ENCODE measurements at places on chromosomes 2 and 18.
A peak's percentile ranks its signal among the peaks of the same experiment; 100 is the strongest.

- no peak for DNase-seq
Measured at GRCh38 chr2:59033661-59034060, 792.5 kb upstream of the FANCL start.

- DNase-seq: no peak
Measured at GRCh38 chr2:233799087-233799665, 21.0 kb downstream of the MROH2A start.

DNA sequence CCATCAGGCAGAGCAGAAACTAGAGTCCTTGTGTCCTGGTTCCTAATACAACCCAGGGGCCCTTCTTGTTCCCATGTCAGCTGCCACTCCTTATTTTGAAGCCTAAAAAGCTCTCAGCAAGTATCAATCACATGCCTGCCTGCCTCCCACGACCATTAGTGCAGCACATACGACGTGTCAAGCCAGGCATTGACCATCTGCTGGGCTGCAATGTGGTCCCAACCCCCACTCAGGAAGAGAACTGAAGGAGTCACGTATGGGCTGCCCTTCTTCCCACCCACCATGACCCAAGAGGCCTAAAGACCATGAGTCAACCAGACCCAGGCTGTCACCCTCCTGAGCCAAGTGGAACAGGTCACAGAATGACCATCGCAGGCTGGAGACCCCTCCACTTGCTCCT, 98.8 kb downstream of the KLHL29 start:
- DNase-seq: no peak

- DNase-seq: no peak
Measured at GRCh38 chr2:237413777-237414661, at the start of gene COL6A3. Gene COL6A3, minus strand, starts transcription at chr2:237414164. Its CDS starts 17,347 bp downstream, at chr2:237396817.

- no peak for DNase-seq
Measured at GRCh38 chr2:152518641-152519580, 183.9 kb downstream of the FMNL2 start.

DNA sequence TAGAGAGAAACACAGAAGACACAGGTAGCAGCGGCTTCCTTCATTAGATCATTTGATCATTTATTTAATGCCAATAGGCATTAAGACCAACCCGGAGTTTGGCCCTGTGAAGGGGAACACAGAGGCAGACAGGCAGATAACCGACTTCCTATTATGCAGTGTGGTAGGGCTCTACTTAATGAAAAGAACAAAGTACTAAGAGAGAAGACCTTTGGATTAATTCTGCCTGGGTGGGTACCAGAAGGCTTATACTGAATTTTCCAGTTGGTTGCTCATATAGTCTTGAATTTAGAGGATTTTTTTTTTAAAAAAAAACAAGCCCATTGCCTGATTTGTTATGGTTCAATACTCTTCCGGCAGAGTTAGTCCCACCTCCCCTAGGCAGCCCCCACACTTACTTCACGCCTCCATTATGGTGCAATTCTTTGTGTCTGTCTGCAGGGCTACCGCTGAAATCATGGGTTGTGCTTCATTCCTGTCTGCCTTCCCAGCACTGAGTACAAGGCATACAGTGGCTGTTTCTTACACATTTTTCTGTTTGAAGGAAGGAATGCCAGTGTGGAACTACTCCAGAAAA, 244.3 kb upstream of the APCDD1 start:
- no peak for DNase-seq

- no peak for DNase-seq
Measured at GRCh38 chr2:64985447-64985846, 3.8 kb upstream of the SLC1A4 start.

DNA sequence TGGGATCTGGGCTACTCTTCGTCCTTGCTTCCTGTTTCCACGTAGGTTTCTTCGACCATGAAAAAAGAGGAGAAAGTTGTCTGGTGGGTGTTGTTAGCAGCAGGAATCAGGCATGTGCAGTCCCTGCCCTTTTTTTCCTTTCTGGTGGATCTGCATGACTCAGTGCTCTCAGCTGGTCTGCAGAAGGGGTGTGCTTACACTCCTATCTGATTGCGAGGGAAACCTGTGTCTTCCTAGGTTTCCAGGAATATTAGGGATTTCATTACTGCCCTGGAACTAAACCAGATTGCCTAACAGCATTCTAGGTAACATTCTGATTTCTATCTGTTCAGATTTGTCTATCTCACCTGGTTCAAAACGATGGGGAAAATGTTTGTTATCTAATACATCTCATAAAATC, 174.3 kb downstream of the CCDC102B start:
- DNase-seq: no peak

GRCh38 chr2:109476641-109477441, 136.9 kb downstream of the SEPTIN10 start:
- DNase-seq: no peak

DNA sequence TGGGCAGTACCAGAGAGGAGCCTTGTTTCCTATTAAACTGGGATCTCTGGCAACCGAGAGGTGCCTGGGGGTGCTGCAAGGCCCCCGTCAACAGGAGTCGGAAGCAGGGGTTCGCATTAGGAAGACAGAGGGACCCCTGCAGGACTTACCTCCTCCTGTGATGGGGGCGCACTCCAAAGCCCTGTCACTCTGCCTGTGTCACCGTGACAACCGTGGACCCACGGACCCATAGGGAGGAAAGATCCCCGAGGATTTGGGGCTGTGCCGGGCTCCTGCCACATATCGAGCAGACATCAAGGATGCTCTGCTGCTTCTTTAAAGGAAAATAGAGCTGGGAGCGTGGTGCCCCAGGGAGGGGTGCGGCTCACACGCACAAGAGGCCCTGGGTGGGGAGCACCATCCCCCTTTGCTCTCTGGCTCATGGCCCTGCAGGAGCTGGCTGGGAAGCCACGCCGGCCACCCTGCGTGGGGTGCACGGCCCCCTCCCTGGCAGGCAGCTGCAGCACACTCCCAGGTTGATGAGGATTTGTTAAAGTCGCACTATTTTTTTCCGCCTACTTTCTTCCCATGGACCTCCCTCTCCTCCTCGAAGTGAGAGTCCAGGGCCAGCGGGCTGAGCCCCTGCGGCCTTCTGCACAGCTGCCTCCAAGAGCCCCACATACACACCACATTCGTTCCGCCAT, 167.5 kb downstream of the TWIST2 start:
- DNase-seq: no peak

DNA sequence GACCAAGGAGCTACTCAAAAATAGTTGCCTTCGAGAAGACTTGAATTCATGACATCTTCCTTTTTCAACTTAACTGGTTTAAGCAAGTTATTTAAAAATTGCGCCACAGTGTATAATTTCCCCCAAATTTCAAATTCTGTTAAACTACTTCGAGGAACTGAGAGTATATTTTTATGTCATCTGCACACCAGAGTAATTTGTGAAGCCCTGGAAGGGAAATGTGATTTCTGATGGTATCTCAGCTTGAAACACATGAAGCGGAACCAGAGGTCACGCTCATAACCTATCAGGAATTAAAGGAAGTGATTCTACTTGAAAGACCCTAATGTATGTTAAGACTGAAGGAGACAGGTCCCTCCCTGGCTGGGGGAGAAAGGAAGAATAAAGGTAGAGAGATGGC, 33.9 kb upstream of the DARS1 start:
- DNase-seq: no peak

- no peak for DNase-seq
Measured at GRCh38 chr2:183543222-183543621, 419.0 kb downstream of the NUP35 start.

GRCh38 chr2:88307817-88308216, 137.7 kb downstream of the THNSL2 start:
- no peak for DNase-seq

GRCh38 chr2:230430957-230431910, 15.2 kb downstream of the SP100 start:
- no peak for DNase-seq

DNA sequence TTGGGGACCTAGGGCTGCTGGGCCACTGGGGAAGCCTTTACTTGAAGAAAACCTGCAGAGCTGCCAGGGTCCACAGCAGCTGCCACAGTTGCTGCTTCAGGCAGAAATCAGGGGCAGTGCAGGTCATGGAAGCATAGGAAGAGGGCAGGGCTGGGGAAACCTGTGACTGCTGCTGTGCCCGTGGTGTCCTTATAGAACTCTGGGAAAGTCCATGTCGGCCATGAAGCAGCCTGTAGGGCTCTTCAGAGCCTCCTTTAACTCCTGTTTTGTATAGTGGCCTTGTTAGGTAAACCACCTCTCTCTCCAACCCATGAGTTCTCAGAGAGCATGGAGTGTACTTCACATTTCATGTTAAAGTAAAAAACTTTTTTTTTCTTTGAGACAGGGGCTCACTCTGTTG, 62.1 kb downstream of the SMAD4 start:
- no peak for DNase-seq

- no peak for DNase-seq
Measured at GRCh38 chr2:175030380-175031271, 25.4 kb upstream of the CHN1 start.

DNA sequence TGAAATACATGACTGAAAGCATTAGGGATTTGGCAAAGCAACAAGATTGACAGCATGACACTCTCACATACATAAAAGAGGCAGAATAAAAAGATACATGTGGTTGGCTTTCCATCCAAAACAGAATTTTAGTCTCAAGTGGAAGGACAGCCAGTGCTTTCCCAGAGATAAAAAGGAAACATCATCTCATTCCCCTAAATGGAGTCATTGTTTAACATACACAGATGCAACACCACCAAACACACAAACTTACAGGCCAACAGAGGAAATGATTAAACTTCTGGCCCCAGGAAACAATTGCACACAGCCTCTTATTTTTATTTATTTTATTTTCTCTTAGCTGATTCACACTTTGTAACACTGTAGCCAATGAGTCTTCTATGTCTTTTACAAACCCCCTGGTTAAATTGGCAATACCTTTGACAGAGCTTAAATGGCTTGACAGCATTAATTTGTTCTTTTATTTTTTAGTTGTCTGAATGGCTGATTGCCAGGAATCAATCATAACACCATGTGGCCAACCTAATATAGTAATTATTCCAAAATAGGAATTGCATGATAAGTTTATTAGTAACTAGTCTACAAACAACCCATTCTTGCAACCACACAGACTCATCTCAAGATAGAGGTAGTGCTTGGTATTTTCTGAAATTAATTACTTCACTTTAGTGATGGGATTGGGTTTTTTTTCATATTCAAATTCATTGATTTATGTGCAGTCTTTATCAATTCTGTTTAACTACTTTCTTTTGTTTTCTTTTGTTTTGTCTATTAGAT, 190.5 kb downstream of the RND3 start:
- no peak for DNase-seq

GRCh38 chr2:127084611-127085316, 22.2 kb downstream of the BIN1 start:
- DNase-seq: peak; percentile 40

DNA sequence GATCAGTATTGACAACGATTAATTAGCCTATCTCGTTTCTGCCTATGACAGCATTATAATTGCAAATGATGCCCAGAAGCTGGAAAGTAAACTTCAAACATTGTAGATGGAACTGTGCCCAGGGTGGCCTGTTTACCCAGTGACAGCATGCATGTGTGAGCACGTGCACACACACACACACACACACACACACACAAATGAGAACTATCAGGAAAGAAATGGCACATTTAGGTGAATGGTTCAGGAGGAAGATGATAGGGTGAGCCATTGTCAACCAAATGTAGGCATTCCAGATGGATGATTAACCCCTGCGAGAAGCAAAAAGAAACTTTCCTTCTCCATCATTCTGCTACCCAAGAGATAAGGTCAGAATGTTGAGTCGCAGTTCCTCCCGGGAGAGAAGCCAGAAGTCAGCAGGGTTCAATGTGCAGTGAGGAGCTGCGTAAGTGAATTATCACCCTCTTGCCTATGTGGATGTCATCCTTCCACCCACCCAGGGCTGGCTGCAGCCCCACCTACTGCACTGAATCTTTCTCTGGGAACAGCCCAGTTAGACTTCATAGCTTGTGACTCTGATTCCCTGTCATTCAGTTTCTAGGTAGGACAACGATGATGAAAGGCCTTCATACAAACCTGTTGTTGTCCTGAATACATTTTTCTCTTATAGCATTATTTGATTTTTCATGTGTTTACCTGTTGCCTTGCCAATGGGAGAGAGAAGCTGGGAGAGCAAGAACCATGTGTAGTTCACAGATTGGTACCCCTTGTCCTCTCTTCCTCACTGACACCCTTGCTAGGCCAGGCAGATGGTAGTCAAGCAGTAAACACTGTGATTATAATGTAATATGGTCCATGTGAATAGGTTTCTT, 3.5 kb upstream of the APOB start:
- no peak for DNase-seq

GRCh38 chr2:227480528-227480927, 8.6 kb downstream of the AGFG1 start:
- no peak for DNase-seq

DNA sequence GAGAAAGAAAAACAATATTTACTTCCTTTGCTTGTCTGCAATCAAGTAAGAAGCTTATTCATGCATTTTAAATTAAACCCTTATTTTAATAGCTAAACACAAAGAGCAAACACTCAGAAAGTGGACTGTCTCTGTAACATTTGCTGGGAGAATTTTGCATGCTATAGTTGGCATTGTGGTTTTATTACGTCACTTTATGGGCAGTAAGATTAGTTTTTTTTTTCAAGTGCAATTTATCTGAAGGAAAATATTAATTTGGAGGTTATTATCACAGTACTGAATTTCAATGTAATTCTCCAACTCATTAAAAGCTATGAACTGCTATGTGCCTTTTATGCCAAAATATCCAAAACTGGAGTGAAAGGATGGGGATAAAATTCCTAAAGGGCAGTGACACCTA, 103.3 kb downstream of the TMEFF2 start:
- no peak for DNase-seq

- no peak for DNase-seq
Measured at GRCh38 chr2:135163306-135163705, 111.2 kb downstream of the RAB3GAP1 start.

GRCh38 chr2:202307690-202308089, 42.1 kb downstream of the NOP58 start:
- DNase-seq: no peak

GRCh38 chr2:111032721-111033429, 87.8 kb upstream of the BCL2L11 start:
- DNase-seq: no peak

- DNase-seq: no peak
Measured at GRCh38 chr2:21916934-21917522, 793.3 kb downstream of the TDRD15 start.

DNA sequence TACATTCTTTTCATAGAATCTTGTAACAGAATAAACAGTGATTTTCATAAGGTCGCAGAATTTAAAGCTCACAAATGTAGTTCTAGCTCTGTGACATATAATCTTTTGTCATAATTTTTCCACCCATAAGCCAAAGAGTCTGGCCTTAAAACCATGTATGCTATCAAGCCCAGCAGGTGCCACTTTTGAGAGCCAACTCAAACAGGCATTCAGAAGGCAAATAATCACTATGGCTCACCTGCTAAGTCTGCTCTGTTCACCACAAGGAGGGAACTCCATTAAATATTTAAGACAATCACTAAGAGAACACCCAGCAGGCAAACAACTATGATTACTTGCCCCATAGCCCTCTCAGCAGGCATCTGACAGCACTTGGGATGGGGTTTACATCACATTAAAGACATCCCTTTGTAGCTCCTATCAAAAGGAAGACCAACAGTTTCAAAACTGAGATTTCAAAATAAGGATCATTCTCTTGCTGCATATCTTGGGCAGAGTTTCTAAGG, 241.6 kb downstream of the PDE11A start:
- no peak for DNase-seq

- DNase-seq: no peak
Measured at GRCh38 chr2:232652505-232652851, 19.1 kb downstream of the EFHD1 start.

- no peak for DNase-seq
Measured at GRCh38 chr2:172986040-172986439, 89.6 kb upstream of the MAP3K20 start.

Measured in activated naive CD4-positive, alpha-beta T cell (primary cell).